MM.1S (cell line): ENCODE measurements at places on chromosomes 7 and 10.

DNA sequence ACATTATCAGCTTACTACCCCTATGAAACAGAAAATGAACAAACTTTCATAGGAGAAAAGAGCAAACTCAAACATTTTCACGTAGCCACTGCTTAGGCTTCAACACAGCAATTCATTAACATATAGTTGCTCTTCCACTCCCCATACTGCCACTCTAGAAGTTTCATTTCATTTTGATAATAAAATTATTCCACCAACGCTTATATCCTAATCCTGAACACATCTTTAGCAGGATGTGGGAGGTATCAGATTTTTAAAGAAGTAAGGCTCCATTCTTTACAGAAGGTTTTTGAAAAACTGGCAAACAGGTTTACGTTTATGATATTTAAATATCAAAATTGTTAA lies 77.5 kb upstream of the ANK3 start:
- H3K4me3 ChIP-seq, result no peak overlapping the region
- no peak for DNase-seq
- H3K36me3 ChIP-seq, result no peaks in the 10 kb centered on the region
- no peak overlapping the region for H3K27ac ChIP-seq
- no peaks in the 10 kb centered on the region for H3K27me3 ChIP-seq

GRCh38 chr10:96588616-96589419 lies 2.0 kb upstream of the TM9SF3 start:
- no peak overlapping the region for H3K4me3 ChIP-seq
- no peak for DNase-seq
- H3K4me1 ChIP-seq, result peaks cover 16% of the 10 kb centered on the region; the same call in 1 of the 2 replicates
- no peaks in the 10 kb centered on the region for H3K27me3 ChIP-seq
- no peak overlapping the region for H3K27ac ChIP-seq

- H3K36me3 ChIP-seq, result no peaks in the 10 kb centered on the region; the same call in 1 of the 2 replicates
- DNase-seq, result peak; percentile 37
- no peaks in the 10 kb centered on the region for H3K27me3 ChIP-seq
- H3K4me3 ChIP-seq, result no peak overlapping the region
- no peak overlapping the region for H3K27ac ChIP-seq
Measured at GRCh38 chr7:116988363-116988989, 35.2 kb downstream of the ST7 start.

GRCh38 chr10:100516847-100517246 lies 2.8 kb downstream of the SEC31B start:
- H3K27me3 ChIP-seq, result peaks cover 10% of the 10 kb centered on the region; the same call in 1 of the 2 replicates
- H3K4me1 ChIP-seq, result peaks cover 11% of the 10 kb centered on the region
- no peak overlapping the region for H3K4me3 ChIP-seq

DNA sequence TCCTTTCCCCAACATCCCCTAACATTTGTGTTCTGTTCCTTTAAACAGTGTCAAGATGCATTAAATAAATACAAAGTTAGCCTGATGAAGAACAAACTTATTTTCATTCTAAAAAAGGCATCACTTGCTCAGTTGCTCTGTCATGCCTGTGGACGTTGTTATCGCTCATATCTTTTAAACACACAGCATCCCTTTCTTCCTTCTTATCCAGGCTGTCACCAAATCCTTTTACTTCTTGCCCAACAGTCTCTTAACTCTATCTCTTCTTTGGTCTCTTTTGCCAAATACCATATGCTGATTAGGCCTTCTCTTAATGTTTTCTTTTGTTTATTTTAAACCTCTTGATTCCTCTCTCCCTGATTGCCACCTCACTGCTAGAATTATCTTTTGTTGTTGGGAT lies 43.9 kb downstream of the DKK1 start:
- H3K27ac ChIP-seq, result no peak overlapping the region
- no peaks in the 10 kb centered on the region for H3K36me3 ChIP-seq
- DNase-seq, result no peak
- no peak overlapping the region for H3K4me3 ChIP-seq

GRCh38 chr10:95663496-95663895 lies 7.0 kb upstream of the ALDH18A1 start:
- no peak for DNase-seq
- H3K4me1 ChIP-seq, result no peaks in the 10 kb centered on the region
- no peaks in the 10 kb centered on the region for H3K36me3 ChIP-seq
- no peak overlapping the region for H3K27ac ChIP-seq
